Activated CD4-positive, alpha-beta T cell treated with anti-CD3 and anti-CD28 coated beads, Interleukin-2, Interleukin-6, amounts not matched to agents 100 ng/mL and 50 ng/mL, durations not matched to agents 16 hours and 8 hours (primary cell): ENCODE measurements at places on chromosomes 7 and 10.

DNA sequence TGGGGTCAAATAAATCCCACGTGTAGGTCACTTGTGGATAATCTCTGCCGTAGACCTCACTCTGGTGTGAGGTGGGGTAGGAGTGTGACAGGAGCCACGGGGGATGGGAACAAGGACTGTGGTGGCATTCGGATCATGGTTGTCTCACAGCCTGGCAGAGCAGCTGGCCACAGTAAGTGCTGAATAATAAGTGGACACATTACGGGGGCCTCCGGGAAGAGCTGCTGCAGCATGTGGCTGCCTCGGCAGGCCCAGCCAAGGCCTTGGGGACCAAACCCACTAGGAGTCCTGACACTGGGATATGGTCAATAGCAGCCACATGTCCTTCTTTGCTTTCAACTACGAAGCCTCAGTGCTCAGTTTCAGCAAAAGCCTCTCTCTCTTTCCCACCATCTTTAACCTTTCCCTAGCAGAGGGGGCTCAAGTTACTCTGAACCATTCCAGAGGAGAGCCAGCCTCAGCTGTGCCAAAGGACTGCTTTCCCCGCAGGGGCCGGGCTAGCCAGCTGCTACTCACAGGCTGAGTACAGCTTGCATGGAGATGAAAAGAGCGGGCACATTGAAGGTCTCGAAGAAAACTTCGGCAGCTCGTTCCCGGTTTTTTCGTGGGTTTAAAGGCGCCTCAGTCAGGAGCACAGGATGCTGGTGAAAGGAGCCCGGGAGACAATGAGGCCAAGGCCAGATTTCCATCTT lies 17.3 kb downstream of the ACTR1A start:
- no peak for DNase-seq

GRCh38 chr7:26202019-26202990 lies 760 bp downstream of the CBX3 start:
- peak; percentile 67 for DNase-seq

GRCh38 chr10:51926337-51926736 lies 226.9 kb upstream of the CSTF2T start:
- DNase-seq, result no peak

- DNase-seq, result no peak
Observed at GRCh38 chr7:80929619-80930018, 10.8 kb upstream of the SEMA3C start.

DNA sequence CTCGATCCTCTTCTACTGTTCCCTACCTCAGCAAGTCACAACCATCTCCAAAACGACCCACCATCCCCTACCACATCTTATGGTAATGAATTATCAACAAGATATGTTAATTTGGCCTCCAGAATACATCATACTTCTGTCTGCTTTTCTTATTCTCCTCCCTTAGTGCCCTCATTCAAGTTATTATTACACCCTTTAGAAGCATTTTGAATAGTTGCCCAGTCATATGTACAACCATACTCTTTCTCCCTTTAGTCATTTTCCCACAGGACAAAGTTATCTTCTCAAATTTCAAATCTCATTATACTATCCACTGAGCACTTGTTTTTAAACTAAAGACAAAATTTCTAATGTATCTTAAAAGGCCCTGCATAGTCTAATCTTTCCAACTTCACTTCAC lies 71.0 kb downstream of the GNAT3 start:
- no peak for DNase-seq
